ENCODE measurements at places on chromosomes 1 and 21.

DNA sequence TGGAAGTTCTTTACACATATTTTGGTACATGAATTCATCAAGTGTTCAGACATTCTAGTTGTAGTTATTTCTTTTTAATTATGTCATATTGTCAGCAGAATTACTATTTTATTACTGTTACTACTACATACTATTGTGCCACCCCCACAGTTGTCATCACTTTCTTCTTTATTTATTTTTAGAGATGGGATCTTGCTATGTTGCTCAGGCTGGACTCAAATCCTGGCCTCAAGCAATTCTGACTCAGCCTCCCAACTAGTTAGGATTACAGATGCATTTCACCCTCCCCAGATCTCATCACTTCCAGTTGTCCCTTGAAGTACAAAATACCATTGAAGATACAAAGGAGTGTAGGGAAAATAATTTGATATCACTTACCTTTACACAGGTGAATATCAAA, 258.0 kb downstream of the KCTD3 start:
- DNase-seq, result no peak

DNA sequence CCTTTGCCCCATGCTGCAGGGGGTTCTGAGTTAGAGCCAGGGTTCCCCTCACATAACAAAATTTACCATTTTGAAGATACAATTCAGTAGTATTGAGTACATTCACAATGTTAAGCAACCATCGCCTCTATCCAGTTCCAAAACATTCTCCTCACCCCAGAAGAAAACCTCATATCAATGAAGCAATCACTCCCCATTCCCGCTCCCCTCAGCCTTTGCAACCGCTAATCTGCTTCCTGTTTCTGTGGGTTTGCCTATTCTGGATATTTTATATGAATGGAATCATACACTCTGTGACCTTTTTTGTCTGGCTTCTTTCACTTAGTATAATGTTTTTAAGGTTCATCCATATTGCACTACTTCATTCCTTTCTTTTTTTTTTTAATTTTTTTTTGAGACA, 32.9 kb downstream of the SERINC2 start:
- DNase-seq, result no peak

GRCh38 chr1:207628776-207629175, 16.2 kb upstream of the CR1L start:
- no peak for DNase-seq

- no peak for DNase-seq
Measured at GRCh38 chr1:172472495-172472894, 28.6 kb upstream of the PIGC start.

GRCh38 chr1:228314658-228315483, 91.8 kb downstream of the TRIM11 start:
- DNase-seq, result peak; percentile 81
